ENCODE measurements at places on chromosomes 1 and 21.
A peak's percentile ranks its signal among the peaks of the same experiment; 100 is the strongest.

DNA sequence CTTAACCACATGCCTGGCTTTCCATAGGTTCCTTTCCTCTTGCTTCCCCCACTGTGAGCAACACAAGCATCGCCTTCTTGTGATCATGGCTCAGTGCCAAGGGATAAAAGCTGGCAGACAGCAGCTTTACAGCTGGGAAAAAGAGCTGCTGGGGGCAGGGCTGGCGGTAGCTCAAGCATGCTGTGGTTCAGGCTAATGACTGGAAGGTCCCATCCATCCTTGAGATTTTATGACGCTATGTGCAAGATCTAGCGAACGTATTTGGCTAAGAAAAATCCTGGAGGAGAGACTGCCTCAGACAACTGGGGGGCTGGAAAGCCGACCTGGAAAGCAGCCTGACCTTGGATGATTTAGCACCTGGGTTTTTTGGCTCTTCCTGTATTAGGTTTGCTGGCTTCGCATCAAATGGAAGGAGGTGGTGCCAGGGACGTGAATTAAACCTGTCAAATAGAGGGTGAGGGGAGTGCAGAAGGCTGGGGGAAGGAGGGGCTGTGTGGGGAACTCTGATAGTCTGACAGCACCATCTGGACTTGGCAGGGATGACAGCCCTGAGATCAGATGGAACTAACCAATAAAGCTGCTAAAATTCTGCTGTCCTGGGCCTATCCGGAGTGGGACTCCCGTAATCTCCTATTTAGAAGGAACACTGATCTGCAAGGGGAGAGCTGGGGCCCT is 34.8 kb downstream of the ZMYND12 start:
- peak; percentile 59 for DNase-seq

- DNase-seq, result peak; percentile 15
These were observed 91.4 kb downstream of the OBSCN start for GRCh38 chr1:228299211-228299610.

DNA sequence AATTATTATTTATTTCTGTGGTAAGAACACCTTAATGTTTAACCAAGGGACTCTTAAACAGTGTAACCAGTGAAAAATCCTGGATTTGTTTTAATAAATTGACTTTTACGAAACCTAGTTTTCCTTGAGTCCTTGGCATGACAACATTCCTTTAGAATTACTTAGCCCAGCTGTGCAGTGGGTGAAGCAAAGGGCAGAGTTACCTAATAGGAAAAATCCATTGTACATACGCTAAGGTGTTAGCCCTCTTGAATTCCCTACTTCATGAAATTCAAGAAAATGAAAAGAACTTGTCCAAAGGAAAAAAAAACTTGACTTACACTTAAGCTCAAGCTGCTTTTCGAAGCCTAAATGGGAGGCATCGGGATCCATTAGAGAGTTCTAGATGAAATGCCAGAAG is 852.0 kb upstream of the ADAMTS5 start:
- DNase-seq, result no peak

GRCh38 chr1:66637146-66637545 is 103.2 kb downstream of the SGIP1 start:
- no peak for DNase-seq

GRCh38 chr1:25967308-25967707 is 30.6 kb downstream of the PAFAH2 start:
- no peak for DNase-seq

GRCh38 chr1:230189824-230190223 is 122.8 kb downstream of the GALNT2 start:
- no peak for DNase-seq

DNA sequence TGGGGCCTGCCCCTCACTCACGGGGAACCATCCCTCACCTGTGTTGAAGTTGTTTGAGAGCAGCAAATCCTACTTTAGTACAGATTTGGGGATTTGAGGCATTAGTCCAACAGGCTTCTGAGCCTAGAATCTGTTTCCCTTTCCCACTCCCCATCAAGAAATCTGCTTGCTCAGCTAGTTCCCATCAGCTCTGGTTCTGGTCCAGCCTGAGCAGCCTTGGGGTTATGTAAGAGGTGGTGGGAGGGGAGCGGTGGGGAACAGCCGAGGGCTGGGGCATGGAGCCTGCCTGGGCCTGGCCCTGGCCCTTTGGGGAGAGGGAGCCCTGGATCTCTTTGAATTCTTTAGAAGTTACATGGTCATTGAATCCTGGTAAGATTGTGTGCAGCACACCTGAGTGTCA is 4.1 kb downstream of the GSTM5 start:
- no peak for DNase-seq

- no peak for DNase-seq
These were observed 347.4 kb downstream of the SIPA1L2 start for GRCh38 chr1:232282498-232282897.

DNA sequence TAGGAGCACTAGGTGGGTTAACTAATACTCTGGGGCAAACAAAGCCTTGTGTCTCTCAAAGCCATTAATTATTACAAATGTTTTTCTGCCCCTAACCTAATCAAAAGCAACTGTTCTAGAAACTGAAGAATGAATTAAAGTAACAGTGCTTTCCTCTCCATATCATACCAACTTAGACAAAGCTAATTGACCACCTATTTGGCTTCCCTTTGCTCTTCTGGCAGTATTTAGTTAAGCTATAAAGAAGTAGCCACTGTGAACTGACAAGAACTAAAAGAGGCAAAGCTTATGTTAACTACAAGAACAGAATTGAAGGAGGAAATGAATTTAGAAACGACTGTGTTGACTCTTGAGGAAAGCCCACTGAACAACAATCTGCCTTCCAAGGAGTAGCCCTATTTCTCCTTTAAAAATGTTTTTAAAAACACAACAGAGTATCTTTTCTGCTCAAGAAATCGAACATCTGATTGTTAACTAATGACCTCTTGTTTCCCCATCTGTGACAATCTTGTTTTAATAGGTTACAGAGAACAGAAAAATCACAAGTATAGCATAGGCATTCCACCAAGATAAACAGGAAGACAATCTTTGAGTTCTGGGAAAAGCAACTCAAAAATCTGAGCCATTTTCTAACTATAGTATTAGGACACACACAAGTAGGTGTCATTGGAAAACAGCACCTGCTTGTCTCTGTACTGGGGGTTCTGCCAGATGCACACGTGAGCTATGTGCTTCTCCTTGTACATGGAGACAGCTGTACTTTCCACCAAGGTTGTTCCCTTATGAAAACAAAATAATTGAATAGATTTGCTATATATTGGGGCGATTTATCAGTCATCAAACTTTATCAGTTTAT is 3.1 kb upstream of the EGLN1 start:
- no peak for DNase-seq

DNA sequence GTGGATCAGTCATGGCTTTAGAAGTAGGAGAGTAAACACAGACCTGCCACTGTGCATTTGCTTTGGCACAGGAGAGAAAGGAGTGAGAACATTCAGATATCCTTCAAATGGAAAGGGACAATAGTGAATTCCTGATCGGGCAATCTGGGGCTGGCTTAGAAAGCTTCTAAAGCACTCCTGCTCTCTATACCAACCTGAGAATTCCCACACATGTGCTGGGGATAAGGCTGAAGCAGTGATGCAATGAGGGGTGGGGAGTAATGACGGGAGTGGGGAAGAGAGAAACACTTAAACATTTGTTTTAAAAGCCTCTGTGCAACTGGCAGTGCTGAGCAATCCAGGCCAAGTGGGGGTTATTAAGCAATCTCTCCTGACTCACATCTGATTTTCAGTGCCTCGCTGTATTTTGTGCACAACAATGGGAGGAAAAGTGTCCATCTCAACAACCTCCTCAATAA is 108.8 kb downstream of the KIAA0319L start:
- DNase-seq, result no peak

DNA sequence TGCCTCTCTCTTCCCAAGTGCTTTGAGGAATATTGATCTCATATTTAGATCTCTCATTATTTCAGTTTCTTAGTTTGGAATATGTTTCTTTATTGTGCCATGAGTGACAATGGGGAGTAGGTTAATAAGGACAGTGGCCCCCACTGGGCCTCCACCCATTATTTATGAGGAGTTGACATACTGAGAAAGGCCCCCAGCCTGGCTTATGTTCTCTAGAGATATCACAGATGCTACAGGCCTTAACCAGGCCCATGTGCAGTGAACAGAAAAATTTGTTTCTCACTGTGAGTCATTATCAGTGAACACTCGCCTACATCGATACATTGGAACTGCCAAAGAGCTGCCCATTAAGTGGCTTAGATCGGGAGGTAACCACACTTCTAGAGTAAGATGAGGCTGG is 35.7 kb upstream of the SYT6 start:
- DNase-seq, result no peak

DNA sequence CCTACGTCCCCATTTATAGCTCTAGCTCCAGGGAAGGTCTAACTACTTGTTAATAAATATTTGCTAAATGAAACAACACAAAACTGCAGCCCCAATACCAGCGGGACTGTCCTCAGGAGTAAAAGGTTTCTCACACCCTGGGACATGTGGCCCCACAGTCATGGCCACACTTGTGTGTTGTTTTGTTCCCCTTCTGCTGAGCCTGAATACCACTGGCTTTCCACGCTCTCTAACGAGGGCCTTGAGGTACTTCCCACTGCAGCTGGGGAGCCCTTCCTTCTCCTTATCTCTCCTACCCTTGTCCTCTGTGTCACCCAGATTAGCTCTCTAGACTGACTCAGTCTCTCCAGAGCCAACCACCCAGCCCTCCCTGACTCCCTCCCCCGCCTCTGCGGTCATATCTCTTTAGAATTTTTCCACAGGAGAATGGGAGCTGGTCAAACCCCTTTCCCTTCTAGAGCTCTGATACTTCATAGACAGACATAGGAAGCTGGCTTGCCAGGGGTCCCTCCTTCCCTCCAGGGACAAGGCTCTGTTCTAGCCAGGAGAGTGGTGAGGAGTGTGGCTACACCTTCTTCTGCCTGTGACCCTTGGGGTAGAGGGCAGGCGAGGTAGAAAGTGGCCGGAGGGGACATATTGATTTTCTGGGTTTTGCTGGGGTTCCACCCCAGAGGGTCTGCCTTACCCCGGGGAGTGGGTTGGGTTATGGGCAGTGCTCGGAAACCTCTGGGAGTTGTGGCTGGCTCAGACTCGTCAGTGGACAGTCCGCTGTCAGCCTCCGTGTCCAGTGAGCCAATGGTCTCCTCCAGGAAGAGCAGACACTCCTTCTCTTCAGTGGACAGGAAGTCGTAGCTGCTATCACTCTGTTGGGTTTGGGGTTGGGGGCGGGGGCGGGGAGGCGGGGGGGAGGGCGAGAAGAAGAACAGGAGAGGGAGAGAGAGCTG is 8.1 kb downstream of the C1orf116 start:
- peak; percentile 66 for DNase-seq

DNA sequence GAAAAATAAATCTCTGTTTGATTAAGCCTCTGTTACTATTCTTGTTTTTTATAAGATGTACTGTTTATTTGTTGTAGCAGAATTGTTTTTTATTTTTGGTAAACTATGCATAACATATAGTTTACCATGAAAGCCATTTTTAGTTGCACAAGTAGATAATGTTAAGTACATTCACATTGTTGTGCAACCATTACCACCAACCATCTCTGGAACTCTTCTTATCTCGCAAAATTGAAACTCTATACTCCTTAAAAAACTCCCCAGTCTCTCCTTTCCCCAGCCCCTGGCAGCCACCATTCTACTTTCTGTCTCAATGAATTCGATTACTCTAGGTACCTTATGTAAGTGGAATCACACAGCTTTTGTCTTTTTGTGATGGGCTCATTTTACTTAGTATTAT is 27.4 kb upstream of the UHMK1 start:
- DNase-seq, result no peak

GRCh38 chr1:165303386-165303785 is 53.1 kb downstream of the LMX1A start:
- DNase-seq, result peak; percentile 40

- DNase-seq, result peak; percentile 77
These were observed 488 bp downstream of the SLC35D1 start for GRCh38 chr1:67053535-67053784.

GRCh38 chr1:201813226-201813625 is 15.7 kb upstream of the IPO9 start:
- no peak for DNase-seq

DNA sequence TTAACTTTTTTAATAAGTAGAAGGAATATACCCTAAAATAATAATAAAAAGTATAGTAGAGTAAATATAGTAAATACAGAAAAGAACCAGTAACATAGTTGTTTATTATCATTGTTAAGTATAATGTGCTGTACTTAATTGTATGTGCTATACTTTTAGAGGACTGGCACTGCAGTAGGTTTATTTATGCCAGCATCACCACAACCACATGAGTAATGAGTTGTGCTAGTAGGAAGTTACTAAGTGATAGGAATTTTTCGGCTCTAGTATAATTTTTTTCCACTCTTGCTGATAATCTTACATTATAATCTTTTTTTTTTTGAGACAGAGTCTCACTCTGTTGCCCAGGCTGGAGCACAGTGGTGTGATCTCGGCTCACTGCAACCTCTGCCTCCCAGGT is 71.6 kb downstream of the IVNS1ABP start:
- no peak for DNase-seq

GRCh38 chr1:205395616-205396015 is 26.2 kb downstream of the LEMD1 start:
- no peak for DNase-seq

DNA sequence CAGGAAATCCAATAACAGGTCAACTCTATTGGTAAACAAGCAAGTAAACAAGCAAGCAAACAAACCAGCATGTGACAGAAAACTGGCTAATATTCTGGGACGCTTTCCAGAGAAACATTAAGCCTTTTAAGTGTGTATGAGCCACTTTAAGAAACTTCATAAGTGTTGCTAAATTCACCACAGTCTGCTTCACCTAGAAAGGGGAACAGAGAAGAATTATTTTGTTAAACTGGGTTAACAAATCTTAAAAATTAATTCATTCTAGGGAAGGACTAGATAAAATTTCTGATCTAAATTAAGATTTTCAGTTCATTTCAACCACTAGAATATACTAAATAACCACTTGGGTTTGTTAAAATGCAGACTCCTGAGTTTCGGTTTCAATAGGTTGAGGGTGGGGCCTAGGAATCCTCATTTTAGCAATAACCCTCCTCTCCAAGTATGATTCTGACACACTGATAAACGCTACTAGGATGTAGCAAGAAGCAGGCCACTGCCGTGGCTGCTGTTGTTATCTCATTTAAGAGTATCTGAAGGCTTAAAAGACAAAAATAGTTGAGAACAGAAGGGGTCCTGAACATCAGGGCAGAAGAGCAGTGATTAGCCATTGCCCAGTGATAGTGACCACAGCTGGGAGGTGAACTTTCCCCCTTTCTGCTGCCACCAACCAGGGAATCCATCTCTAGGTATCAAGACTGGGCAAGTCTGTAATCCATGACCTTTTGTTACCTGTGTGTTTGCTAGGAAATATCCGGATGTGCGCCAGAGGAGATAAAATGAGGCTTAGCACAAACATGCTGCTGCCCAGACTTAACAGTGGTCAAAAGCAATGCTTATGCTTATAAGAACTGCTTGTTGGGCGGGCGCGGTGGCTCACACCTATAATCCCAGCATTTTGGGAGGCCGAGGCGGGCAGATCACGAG is 11.2 kb downstream of the CREG1 start:
- no peak for DNase-seq

- peak; percentile 35 for DNase-seq
These were observed 4.4 kb downstream of the TTC34 start for GRCh38 chr1:2796890-2797740.

- DNase-seq, result no peak
These were observed 154.0 kb downstream of the DHRS3 start for GRCh38 chr1:12464045-12464461.

GRCh38 chr1:201456499-201457309 is 12.3 kb downstream of the PHLDA3 start:
- peak; percentile 85 for DNase-seq

All from heart left ventricle (tissue), 16 donors.